ENCODE measurements at places on chromosomes 2 and 18.

- DNase-seq, result no peak
Measured at GRCh38 chr18:47749600-47749973, 180.9 kb downstream of the SMAD2 start.

DNA sequence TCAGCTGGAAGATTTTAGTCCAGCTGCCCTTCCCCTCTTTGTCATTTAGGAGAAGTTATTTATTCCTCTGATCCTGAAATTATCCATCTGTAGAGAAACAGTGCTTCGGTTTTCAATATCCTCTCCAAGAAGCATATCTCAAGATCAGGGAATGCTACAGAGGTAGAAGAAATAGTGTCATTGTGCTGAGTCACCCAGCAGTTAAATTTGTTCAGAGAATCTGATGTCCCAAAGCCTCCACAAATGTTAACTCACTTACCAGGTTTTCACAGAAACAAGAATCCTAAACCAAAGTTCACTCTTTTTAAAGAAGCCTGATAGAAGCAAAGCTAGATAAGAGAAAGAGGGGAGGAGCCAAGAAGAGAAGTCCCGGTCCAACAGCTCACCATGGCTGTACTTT is 480.7 kb upstream of the GYPC start:
- DNase-seq, result no peak

GRCh38 chr2:44686561-44686960 is 254.9 kb upstream of the SIX3 start:
- no peak for DNase-seq

DNA sequence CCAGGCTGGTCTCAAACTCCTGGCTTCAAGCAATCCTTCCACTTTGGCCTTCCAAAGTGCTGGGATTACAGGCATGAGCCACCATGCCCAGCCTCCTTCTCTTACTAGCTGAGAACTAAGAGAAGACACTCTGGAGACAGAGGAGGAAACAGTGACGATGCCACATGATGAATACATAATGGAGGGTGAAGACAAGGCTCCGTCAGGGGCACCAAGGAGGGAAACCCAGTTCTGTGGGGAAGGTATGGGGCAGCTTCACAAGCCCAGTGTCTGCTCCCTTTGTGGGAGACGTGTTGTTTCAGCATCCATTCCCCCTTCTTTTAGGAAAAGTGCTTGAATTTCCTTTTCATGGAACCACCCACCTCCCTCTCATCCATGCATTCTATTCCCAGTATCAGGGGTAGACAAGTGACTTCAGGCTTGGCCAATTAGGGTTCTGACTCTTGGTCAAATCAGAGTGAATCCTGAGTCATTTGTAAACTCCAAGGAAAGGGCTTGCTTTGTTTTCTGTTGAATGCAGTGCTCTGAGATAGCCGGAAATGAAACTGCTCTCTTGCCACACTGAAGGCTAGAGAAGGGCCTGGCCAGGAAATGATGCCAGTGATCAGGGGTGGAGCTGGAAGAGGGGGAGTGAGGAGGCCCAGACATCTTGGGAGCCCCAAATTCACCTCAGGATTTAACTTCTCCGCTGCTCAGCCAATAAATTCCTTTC is 23.7 kb downstream of the TMEM127 start:
- no peak for DNase-seq

DNA sequence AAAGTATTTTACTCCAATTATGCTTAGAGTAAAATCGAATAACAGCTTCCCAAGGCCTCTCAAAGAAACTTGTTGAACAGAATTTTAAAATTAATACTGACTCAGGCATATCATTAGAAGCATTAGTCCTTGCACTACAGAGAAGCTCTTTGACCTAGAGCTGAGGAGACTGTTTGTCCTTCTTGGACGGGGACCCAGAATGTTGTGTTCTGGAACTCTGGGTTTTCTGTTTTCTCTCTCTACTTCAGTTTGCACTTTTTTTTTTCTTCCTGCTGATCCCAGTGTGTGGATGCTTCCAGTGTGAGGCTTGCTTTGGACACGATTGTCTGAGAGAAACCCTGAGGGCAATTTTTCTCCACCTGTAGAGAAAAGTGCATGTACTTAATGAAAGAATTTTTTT is 847.6 kb downstream of the SOCS6 start:
- no peak for DNase-seq

DNA sequence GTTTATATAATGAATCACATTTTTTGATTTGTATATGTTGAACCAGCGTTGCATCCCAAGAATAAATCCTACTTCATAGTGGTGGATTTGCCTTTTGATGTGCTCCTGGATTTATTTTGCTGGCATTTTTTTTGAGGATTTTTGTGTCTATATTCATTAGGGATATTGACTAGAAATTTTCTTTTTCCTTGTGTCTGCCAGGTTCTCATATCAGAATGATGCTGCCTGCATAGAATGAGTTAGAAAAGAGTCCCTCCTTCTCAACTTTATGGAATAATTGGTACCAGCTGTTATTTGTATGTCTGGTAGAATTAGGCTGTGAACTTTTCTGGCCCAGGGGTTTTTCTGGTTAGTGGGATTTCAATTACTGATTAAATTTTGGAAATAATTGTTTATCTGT is 457.4 kb upstream of the DSEL start:
- DNase-seq, result no peak

Measured in omental fat pad (tissue), 4 donors.